ENCODE measurements at places on chromosomes 16 and 17.
A peak's percentile ranks its signal among the peaks of the same experiment; 100 is the strongest.

- DNase-seq, result no peak
Measured at GRCh38 chr16:19835968-19836421, 48.7 kb downstream of the GPRC5B start.

GRCh38 chr17:70492368-70492767 is 323.0 kb downstream of the KCNJ2 start:
- no peak for DNase-seq

DNA sequence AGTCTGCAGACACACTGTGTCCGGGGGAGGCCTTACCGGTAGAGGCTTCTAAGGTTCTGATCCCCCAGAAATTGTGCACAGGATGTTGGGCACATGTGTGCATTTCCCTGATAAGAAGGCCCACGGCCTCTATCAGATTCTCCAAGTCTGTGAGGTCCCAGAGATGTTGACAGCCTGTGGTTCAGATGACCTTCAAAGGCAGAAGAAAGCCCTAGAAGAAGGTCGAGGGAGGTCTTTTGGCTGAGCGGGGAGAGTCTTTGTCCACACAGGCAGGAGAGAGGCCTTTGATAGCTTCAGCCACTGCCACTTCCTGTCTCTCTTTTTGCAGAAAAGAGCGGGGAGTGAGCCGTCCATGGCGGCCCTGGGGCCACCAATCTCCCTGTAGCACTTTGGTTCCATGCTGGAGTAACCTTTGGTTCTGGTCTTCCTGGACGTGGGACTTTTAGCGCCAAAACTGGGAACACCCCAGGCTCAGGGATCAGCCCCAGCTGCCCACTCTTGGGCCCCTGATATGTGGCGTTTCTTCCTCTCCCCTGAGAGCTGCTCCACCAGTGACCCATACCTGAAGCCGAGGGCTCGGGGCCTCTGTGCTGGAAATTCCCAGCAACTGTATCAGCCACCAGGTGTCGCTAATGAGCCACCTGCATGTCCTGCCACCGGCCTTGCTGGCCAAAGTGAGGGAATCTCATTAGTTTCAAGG is 28.1 kb upstream of the LGALS9 start:
- peak; percentile 30 for DNase-seq

DNA sequence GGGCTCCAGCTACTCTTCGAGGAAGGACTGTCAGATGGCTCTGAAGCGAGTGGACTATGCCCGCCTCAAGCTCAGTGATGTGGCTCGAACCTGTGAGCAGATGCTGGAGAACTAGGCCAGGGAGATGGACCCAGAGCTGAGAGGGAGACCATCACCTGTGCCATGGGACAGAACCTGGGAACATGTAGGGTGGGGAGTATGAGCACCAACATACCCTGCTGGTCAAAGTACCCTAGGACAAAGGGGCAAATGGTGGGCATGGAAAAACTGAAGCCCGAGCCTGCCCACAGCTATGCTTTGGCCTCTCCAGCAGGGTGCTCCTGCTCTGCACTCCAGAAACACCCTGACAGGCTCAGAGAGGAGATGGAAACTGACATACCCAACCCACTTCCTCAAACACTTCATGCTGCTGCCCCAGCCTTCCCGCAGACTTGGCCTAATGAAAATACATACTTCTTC is 1.9 kb downstream of the MED11 start:
- no peak for DNase-seq
